Ovary (tissue), 10 donors: ENCODE measurements at places on chromosomes 4 and X. TPM values are rescaled to one million over a fixed set of nuclear protein-coding genes. Genes with fewer than 3 reads are reported as not detected.

DNA sequence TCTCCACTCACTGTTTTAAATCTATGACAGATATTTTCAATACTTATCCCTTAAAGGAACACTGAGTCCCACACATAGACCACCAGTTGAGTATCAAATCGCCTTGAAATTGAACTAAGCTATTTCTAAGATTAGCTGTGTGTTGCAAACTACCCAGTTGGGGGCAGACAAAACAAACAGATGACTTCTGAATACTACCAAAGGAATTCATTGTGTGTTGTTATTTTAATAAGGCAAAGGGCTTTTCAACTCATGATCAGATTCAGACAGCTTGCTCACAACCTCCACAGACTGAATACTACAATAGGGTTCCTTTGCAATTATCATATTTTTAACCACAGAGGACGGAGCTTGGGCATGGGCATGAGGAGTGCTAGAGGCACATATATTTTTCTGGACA, 283.0 kb upstream of the GPC4 start:
- DNase-seq: no peak

DNA sequence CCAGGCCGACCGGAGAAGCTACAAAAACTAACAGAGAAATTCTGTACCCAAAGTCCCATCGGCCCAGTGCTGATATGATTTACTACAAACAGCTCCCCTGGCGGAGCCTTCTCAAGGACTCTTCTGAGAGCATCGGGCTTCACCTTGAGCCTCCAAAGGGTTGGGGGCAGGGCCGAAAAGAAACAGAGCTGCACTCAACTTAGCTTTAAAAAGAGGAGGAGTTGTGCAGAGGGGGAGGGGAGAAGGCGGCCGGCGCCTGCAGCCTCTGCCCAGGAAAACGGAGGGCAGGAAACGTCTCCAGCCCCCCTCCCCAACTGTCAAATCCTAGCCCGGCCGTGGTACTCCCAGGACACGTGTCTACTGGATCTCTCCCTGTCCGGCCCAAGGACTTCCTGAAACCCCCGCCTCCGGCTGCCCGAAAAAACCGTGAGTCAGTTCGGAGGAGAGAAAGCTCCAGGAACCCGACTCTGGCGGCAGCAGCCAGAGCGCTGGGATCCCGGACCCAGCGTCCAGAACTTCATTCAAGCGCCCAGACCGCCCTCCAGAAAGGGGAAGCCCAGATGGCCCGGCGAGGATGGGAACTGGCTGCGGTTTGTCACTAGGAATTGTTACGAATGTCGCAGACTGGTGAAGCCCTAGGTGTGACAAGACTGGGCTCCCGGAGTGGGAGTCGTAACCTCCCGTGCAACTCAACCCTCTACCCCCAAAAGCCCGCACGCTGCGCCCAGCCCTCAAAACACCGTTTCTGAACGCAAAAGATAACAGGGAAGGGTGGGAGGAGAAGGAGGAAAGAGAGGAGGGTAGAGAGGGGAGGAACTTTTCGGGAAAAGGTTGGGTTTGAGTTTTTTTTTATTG, 973 bp downstream of the ADAMTS3 start:
- peak; percentile 86 for DNase-seq

DNA sequence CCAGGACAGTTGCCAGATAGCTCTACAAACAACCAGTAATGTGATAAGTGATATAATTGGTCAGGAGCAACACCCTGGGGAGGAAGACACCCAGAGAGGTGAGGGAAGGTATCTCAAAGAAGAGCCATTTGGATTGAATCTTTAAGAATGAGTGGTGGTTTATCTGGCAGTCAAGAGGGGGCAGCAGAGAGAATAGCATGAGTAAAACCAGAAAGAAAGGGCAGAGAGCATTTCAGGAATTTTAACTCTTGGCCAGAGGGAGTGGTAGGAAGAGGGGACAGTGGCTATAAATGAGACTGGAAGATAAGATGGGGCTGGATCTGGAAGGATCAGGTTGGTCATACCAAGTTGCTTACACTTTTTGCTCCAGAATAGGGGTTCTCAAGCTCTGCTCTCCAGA, 5.9 kb upstream of the SEPTIN6 start:
- no peak for DNase-seq

GRCh38 chr4:40881851-40882250, 132.1 kb downstream of the NSUN7 start:
- no peak for DNase-seq

- DNase-seq: no peak
These were observed 83.9 kb upstream of the NKX1-1 start for GRCh38 chr4:1490011-1490653.

- peak; percentile 29 for DNase-seq
These were observed 829 bp downstream of the ELOVL6 start for GRCh38 chr4:110197529-110198042.

- DNase-seq: no peak
These were observed 1.0 kb downstream of the AGA start for GRCh38 chr4:177441061-177441802.

DNA sequence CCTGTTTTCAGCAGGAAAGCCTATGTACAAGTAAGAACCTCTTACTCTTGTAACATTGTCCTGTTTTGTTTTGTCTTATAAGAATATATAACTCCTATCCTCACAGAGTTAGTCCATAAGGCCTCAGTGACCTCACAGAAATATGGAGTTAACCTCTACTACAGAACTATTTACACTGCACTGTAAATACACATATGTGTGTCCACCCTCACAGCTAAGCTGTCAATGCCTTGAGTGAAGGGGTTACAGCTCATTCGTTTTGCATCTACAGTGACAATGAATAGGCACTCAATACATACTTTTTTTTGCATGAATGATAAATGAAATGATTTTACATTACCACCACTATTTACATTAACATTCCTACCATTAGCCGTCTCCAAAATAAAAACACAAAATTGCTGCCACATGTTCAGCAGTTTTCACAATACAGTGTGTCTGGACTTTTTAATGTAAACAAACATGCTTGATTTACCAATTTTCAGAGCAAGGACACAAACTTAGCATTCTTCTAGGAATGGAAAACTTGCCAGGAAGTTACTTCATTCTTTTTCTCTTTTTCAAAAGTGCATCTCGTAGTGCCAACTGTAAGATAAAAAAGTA, 9.5 kb upstream of the NAAA start:
- no peak for DNase-seq

DNA sequence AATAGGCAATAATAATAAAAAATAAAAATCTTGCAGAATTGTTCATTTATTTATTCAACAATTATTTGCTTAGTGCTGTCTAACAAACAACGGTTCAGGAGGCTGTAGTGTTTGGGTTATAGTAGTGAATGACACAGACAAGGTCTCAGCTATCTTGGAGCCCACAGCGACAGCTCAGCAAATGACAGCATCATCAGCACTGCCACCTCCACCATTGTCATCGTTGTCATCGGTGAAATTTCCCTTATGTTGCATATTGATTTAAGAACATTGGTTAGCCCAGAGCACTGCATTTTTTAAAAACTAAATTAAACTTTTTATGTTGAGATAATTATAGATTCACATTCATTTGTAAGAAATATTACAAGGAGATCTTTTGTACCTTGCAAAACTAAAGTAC, 79.9 kb downstream of the TRAPPC11 start:
- DNase-seq: no peak

GRCh38 chr4:113584407-113585150, 177.0 kb downstream of the CAMK2D start:
- no peak for DNase-seq

- no peak for DNase-seq
These were observed 62.2 kb upstream of the PRPS1 start for GRCh38 chrX:107565931-107566603.

DNA sequence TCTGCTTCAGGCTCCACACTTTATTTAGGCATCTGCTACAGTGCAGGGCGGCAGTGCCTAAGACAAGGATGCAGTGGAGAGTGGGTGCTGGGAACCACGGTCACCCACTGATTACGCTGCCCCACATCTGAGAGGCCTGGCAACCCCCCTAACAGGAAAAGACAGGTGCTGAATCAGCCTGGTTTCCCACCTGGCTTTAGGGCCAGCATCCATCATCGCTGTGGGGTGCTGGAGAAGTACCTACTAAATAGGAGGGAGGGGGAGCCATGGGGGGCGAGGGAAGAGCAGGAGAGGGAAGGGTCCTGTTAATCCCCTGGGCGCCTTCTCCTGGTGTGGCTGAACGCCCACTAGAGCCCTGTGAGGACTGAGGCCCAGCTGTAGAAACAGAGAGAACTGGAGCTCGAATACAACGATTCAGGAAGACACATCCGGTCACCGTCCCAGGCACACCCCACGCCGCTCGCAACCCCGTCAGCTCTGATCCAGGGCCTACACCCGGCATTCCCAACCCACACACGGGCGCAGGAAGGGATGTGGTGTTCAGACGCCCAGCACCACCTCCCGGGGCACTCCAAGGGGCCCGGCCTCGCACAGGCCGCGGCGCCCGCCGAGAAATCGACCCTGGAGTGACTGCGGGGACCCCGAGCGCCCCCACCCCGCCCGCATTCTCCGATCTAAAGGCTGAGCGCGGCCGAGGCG, 554 bp downstream of the DCTD start:
- peak; percentile 68 for DNase-seq

DNA sequence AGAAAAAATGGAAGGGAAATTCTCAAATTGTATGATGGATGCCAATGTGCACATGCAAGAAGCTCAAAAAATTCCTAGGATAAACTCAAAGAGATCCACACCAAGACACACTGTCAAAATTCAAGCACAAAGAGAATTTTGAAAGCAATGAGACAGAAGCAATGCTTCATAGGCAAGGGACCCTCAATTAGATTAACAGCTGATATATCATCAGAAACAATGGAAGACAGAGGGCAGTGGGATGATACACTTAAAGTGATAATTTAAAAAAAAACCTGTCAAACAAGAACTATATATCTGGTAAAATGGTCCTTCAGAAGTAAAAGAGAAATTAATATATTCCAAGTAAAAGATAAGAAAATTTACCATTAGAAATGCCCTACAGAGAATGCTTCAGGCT, 306.3 kb upstream of the PCDH7 start:
- no peak for DNase-seq

- DNase-seq: no peak
These were observed 16.7 kb downstream of the DGKQ start for GRCh38 chr4:956531-957230.

DNA sequence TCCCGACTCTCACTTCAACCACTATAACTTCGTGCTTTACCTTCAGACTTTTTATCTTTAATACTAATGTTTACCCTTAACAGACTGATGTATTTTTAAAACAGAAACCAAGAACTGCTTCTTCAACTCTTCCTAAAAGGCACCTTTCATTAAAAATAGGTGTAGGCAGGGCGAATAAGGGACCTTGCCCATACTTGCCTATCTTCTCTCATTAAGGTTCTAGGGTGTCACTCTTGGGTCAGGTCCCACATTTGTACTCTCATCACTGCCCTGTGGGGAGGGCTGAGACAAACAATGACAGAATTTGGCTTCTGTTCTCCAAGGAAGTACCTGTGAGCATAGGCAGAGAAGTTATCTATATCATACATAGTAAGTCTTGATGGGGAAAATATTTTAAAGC, 69.7 kb downstream of the ANKRD50 start:
- DNase-seq: no peak

The NIPAL1 gene
- 0.05 TPM for total RNA-seq

The MAGEA9B gene
- not detected for total RNA-seq

The CC2D2A gene
- total RNA-seq: 26.6 TPM

The RAB41 gene
- total RNA-seq: not detected

The GABRG1 gene
- 1.7 TPM for total RNA-seq

The BEND2 gene
- not detected for total RNA-seq

The NOX1 gene
- total RNA-seq: not detected

The RS1 gene
- total RNA-seq: not detected

The DUSP9 gene
- total RNA-seq: 0.74 TPM
